ENCODE measurements at places on chromosomes 4 and X. TPM values are rescaled to one million over a fixed set of nuclear protein-coding genes. Genes with fewer than 3 reads are reported as not detected.

- DNase-seq = no peak
Measured at GRCh38 chrX:22313766-22314165, 41.1 kb downstream of the CBLL2 start.

- no peak for DNase-seq
Measured at GRCh38 chr4:71261633-71262121, 77.1 kb upstream of the SLC4A4 start.

- DNase-seq = no peak
Measured at GRCh38 chrX:71302461-71303213, 1.1 kb downstream of the ITGB1BP2 start.

Gene ADGRG4
- under 0.01 TPM for total RNA-seq

Gene BEND4
- total RNA-seq = not detected

Gene MAGEB17
- 0.06 TPM for total RNA-seq
